ENCODE measurements at places on chromosomes 3 and 15. TPM values are rescaled to one million over a fixed set of nuclear protein-coding genes. Genes with fewer than 3 reads are reported as not detected.

Gene DUOXA2
- total RNA-seq: not detected

Gene AMT
- 7.0 TPM for total RNA-seq

GRCh38 chr3:196149375-196149774, 61.8 kb downstream of the ZDHHC19 start:
- no peaks in the 10 kb centered on the region for H3K36me3 ChIP-seq
- DNase-seq: no peak
- H3K27ac ChIP-seq: no peak overlapping the region
- H3K27me3 ChIP-seq: no peaks in the 10 kb centered on the region

Gene FANCD2OS
- total RNA-seq: not detected
